ENCODE measurements at places on chromosomes 16 and 17.

DNA sequence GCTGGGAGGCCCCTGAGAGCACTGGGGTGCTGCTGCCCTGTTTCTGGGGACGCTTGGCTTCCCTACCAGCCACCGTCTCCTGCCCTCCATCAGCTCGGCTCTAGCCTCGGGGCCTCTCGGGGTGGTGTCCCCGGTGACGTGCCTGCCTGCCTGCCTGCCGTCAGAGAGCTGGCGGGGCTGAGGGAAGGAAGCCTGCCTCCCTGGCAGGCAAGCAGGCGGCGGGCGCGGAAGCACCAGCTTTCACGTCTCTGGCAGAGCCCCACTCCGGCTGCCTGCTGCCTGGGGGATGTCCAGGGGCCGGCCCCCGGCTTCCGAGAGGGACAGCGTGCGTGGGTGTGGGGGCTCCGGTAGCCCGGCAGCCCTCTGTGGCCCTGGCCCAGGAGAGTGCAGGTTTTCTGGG, 9.3 kb downstream of the CENPX start:
- no peak for DNase-seq

DNA sequence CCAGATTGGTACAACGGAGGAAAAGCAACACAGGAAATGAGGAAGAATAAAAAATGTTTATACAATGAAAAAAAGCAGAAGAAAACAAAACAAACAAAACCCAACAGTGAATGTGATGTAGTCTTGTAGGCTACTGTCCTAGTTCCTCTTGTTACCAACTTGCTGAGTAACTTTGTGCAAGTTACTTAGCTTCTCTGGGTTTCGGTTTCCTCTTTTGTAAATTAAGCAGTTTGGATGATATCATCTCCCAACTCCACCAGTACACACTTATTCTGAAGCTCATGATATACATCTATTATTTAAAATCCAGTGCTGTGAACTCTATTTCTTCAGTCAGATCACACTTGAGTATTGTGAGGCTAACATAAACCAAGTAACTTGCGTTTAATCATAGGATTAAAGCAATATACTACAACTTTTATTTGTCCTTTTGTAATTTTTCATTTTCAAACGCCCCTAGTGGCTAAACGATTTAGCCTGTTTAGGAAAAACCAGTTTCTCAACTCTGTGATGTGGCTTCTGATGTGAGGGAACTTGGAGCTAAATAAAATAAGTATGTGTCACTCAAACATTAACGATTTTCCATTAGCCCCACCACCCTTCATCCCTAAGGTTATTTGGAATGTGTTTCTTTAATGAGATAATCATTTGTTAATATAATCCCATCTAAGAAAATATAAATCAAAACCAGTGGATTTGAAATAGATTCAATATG, 1.4 kb upstream of the UNK start:
- DNase-seq = no peak

DNA sequence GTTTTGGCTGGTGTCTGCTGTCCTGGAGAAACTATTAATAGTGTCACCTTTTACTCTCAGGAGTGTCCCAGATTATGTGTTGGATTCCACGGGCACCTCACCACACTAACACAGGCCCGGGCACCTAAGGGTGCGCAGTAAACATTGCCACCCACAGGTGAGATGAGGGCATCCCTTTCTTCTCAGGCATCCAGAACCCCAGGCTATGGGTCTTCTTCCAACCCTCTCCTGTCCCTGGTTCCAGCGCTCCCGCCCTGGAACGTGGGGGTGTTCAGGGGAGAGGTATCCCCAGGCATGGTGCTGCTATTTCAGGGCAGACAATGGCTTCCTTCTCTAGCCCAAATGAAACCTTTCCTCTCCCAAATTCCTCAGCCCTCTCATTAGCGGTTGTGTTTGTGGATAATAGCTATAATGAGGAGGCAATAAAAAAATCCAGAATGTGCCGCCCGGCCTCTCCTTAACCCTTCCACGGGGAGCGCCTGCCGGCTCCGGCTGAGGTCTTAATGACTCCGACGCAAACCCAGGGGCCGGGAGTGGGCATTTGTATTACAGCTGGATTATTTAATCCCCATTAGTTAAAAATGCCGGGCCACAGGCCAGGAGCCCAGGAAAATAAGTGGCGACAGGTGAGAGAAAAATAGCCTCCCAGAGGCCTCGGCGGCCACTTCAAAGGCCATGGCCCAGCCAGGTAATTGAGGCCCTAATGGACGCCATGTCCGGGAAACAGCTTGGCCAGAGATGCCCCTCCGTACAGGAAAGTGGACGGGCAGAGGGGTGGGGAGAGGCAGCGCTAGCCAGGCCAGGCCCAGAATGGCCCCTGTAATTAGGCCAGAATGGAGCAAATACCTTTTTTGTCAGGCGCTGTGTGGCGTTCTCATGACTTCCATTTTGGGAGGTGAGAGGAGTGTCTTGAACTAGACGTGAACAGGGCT, 102.8 kb downstream of the IRX5 start:
- DNase-seq = no peak

DNA sequence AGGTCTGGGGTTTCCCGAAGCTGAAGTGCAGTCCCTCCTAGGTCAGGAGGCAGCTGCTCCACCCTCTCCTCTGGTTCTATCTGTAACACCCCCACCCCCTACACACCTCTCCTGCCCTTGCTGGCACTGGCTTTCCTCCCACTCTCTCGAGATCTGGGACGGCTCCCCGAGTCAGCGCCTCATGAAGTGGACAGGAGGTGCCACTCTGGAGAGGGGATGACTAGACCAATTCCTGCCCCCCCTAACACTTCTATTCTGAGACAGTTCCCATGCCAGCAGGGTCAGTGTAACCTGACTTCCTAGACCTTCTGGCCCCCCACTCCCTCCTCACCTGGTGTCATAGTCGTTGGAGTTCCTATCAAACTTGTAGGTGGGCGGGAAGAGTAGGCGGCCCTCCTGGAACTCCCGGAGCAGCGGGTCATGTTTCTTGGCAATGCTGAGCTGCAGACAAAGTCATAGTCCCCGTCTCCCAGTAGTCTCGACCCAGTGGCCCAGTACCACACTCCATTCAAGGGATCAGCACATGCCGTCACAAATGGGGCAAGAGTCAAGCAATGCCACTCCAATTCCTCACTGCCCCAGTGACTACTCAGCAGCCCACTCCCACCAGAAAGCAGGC, 9.7 kb downstream of the INPP5K start:
- no peak for DNase-seq

DNA sequence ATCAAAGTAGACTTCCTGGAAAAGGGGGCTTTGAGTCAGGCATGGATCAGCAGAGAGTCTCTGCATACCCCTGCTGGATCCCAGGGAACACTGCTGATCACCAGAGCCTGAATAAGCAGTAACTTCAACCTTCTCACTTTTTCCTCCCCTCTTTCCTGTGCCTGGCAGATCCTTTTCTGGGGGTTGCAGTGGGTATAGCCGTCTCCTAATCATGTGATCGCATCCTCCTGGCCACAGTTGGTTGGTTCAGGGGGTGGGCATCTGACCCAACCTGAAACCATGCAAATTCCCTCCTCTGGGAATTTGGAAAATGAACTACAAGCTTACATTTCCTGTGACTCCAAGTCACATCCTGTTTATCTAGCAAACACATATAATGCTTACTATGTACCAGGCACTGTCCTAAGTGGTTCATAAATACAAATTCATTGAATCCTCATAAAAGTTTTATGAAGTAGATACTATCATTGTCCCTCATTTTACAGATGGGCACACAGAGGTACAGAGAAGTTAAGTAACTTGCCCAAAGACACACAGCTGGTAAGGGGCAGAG, 120.3 kb downstream of the AXIN2 start:
- no peak for DNase-seq

DNA sequence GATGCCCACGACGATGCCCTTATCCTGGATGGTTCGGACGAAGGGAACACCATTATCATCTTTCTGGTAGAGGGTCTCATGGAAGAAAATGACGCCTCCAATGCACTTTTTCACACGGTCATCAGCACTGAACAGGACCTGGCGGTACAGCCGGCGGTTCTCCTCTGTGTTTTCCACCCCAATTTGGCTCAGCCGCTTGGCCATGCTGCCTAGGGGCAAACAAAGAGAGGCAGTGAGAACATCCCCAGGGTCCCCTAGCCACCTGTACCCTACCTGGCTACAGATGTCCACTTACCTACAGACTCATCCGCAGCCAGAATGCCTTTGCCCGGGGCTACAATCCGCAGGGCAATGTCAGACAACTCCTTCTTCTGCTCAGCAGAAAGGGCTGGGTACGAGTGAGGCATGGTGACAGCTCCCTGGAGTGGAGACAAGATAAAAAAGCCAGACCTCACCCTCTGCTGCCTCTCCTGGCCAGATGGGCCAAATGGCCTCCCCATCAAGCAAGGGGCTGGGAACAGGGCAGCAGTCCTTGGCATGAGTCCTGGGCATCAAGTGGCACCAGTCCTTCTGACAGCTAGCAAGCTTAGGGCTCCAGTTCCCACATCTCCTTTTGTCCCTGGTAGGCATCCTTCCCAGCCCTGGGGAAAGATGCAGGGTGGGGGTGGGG, 1.4 kb downstream of the ALDOC start:
- DNase-seq = peak; percentile 24

DNA sequence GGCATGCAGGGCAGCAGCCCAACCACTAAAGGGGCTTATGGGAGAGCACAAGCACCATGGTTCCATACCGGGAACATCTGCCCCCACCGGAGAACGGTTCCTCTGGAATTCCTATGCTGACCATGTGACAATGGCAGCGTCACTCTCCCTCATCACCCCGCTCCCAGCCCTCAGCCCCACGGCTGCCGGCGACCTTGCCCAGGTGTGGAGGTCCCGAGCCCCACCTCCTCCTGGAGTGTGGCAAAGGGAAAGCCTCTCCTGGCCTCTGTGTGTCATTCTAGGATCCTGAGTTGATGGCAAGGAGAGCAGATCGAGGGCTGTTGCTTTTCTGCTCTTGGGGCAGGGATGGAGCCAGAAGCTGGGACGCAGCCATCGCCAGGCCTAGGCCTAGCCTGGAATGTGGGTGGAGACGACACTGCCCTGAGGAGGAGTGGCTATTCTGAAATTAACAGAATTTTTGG, 17.8 kb upstream of the RNPS1 start:
- no peak for DNase-seq

- DNase-seq = no peak
Observed at GRCh38 chr17:64458756-64459155, 9.8 kb downstream of the MILR1 start.

GRCh38 chr16:88034770-88035169, 83.5 kb downstream of the BANP start:
- DNase-seq = no peak

GRCh38 chr17:51813140-51813783, 345.3 kb downstream of the CA10 start:
- DNase-seq = no peak

- DNase-seq = no peak
Observed at GRCh38 chr16:66515596-66516508, 34.1 kb downstream of the TK2 start.

- no peak for DNase-seq
Observed at GRCh38 chr17:40290629-40291280, 3.1 kb downstream of the CDC6 start.

GRCh38 chr16:62079236-62079635, 43.0 kb upstream of the CDH8 start:
- DNase-seq = no peak

DNA sequence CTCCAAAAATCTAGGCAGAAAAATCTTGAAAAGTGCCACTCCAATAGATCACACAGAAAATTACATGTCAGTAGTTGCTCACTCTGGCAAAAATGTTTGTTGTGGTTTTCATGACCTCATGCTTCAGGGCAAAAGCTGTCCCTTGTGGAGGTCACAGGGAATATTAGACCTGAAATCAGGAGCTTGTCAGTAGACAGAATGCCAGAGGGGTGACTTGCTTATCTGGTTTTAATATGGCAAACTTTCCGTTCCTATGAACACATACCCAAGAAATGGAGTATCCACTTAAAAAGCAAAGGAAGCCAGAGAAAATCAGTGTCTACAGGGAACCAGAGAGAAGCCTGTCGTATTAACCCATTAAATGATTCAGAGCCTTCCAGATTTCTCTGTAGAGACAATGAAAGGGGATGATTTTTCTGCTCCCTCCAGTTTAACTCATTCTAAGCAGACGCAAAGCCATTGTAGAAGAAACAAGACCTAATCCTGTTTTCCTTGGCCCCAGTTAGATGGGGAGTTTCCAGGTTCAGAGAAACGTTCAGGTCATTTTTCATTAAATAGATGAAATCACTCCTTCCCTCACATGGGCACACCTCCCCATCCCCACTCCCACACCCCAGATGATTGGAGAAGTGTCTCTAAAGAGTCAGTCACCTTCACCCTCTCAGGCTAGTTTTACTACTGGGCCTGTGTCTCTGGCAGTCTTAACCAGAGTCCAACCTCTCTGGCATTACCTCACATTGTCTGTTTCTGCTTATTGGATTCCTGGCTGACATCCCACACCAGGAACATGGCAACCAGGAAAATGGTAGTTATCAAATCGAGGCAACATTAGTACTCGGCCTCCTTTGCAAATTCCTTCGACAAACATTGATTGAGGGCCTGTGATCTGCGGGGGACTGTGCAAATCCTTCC, 6.0 kb downstream of the SOX9 start:
- no peak for DNase-seq

GRCh38 chr16:46651305-46651704, 30.1 kb upstream of the SHCBP1 start:
- DNase-seq = no peak

DNA sequence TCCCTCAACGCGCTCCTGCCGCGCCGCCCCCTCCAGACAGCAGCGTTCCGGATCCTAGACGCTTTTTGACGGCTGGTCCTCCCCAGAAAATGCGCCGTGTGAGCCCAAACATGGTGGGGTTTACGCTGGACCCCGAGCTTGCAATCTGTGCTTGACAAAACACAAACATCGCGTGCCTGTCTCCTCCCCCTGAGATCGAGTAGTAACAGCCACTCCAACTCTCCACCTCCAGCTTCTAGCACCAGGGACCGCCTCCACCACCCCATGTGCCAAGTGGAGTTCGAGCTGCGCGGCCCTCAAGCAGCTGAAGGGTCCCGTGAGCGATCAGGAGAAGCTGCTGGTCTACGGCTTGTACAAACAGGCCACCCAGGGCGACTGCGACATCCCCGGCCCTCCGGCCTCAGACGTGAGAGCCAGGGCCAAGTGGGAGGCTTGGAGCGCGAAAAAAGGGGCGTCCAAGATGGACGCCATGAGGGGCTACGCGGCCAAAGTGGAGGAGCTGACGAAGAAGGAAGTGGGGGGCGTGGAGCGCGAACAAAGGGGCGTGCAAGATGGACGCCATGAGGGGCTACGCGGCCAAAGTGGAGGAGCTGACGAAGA, 656 bp upstream of the GEMIN4 start:
- DNase-seq = no peak
